ENCODE measurements at places on chromosomes 6 and 20.

DNA sequence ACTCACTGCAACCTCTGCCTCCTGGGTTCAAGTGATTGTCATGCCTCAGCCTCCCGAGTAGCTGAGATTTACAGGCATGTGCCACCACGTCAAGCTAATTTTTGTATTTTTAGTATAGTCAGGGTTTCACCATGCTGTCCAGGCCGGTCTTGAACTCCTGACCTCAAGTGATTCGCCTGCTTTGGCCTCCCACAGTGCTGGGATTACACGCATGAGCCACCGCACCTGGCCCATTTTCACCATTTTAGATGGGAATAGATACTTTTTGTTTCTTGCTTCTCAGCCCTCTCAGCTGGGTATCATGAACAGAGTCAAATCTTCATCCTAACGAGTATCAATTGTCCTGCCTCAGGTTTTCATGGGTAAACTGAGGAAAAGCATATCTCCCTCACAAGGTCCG, 235.0 kb downstream of the CDC5L start:
- DNase-seq, result no peak

- peak; percentile 57 for DNase-seq
These were observed 950 bp downstream of the KCTD20 start for GRCh38 chr6:36443471-36444428.

DNA sequence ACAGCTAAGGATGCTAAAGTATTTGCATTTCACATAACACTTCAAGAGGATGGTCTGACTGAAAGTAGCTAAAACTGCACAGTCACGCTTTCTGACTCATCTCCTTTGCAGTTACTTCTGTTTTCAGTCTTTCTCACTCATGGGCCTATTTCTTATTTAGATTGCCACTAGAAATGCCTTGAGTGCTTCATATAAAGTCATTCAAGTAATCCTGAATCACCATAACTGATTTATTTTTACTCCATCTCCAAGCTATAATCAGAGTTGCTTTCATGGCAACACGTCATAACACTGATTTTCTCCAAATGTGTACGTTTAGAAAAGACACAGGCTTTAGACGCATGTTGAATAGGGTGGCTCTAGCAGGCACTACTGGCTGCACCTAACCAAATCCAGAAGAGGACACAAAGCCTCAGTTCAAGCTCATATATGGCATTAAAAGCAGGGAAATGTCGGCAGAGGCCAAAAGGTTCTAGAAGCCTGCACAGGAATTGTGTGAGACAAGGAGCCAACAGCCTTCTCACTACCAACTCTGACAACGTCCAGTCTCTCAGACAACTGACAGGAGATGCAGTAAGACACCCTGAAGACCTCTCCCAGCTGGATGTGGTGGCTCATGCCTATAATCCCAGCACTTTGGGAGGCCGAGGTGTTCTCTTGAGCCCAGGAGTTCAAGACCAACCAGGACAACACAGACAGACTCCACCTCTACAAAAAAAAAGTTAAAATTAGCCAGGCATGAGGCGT, 64.1 kb upstream of the BEND6 start:
- DNase-seq, result no peak

GRCh38 chr20:5967469-5967868, 17.0 kb downstream of the MCM8 start:
- no peak for DNase-seq

DNA sequence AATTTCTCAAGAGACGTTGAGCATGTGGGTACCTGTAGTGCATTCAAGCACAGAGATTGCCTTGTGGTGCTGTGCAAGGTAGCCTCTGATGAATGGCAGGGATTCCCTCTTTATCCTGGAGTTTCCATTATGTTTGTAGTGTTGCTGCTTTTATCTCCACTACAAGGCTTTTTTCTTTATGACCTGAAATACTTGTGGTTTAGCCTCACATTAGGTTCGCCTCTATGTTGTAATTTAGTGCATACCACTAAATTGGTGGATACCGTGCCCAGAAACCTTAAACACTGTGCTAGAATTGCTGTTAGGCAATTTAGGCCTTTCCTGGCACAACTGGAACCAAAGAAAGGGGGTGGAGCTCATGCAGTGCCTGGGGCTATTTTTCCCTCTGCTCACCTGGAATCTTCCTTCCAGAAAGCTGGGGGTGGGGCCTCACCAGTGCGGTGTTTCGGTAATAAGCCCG, 76.8 kb downstream of the NCOA7 start:
- no peak for DNase-seq

DNA sequence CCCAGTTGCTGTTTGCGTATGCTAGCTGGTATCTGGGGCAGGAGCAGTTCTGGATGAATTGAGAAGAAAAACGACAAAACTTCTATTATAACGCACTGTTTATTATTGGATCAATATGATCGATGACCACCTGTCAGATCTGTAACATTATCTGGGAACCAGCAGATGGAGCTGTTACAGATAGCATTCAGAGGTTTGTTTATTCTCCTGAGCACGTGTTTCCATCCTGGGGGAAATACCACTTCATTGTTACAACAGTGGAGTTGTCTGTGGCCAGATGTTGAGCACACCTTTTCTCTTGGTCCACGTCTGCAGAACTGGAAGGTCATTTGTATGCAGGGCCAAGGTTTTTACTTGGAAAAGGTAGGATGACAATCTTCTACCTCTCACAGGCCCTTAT, 16.0 kb upstream of the NKX2-2 start:
- DNase-seq, result peak; percentile 24

DNA sequence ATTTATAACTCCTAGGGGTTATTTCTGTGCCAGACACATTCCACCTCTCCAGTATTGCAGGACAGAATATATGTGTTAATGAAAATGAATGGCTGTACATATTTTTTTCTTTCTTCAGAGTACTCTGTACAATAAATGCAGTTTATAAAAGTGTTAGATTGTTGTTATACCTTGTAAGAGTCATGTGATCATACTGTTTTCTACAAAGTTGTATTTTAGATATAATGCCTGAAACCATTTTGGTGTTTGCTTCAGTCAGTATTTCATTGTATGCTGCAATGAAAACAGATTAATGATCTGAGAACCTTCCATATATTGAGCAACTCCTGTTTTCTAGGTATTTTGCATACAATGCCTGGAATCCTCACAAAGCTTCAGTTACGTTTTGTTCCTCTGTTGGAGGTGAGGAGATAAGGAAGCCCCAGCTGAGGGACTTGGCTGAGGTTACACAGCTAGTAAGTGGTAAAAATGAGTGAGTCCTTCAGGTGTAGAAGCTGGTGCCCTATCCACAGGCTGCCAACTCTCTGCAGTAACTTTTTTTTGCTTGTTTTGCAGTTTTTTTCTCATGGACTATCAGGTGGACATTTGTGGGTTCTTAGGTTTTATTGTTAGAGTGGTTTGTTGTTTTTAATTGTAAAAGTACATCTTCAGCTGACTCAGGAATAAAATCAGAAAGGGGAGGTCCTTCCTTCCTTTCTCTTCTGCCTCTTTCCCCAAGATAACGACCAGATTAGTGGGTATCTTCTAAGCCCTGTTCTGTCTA, 11.6 kb downstream of the PDCD2 start:
- DNase-seq, result no peak
